ENCODE measurements at places on chromosomes 6 and 20.

GRCh38 chr6:33815854-33816253 is 12.1 kb upstream of the MLN start:
- peak; percentile 13 for DNase-seq

DNA sequence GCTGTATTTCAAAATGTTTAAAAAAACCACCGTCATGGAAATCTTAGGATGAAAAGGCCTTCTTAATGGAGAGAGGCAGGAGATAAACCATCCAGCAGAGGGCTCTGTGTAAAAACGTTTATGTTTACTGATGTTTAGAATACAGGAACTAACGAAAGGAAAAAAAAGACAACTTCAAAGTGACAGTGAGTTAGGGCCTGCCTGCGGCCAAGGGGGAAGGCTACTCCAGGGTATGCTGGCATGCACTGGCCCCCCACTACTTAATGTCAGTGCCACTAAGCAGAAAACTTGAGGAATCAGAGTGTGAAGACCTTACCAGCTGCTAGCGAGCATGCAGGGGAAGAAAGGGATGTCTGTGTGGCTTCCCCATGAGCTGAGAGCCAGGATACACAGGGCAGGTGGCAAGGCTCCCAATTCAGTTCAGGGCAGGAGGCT is 47.7 kb downstream of the AKAP7 start:
- peak; percentile 65 for DNase-seq

GRCh38 chr20:40930561-40930960 is 98.1 kb upstream of the TOP1 start:
- no peak for DNase-seq

DNA sequence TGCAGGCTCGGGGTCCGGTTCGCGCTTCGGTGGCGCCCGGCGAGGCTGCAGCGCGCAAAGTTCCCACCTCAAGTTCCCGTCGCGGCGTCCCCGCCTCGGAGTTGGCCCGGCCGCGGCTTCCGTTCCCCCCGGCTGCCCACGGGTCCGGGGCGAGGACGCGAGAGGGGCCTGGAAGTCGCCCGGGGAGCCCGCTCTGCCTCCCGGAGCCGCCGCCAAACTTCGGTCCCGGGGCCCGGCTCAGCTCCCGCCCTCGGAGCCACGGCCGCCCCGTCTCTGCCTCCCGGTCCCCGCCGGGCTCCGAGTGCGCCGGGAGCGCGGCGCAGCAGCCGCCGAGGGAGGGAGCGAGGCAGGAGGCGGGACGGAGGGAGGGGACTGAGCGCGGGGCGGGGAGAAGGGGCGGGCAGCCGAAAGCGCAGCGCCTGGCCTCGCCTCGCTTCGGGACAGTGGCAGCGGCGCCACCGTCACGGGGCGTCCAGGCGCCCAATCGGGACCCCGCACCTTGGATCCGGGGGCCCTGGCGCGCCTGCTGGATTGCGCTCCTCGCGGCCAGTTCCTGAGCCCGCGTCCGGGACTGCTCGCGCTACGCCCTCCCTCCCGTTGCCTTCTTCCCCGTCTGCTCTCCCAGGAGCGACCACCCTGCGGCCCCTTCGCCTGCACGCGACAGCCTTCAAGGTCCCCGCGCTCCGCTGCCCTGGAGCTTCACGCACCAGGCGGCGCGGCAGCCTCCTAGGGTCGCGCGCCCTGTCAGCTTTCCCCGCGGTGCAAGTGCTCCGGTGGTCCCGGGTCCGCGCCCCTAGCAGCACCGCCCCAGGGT is at the start of gene KCNG1:
KCNG1 (minus strand) TSS at position 305 of the 814 bp plus-strand sequence. CDS start 12,769 bp downstream, outside the sequence.
- peak; percentile 24 for DNase-seq

- no peak for DNase-seq
These were observed 511.8 kb upstream of the ID4 start for GRCh38 chr6:19325335-19325789.

DNA sequence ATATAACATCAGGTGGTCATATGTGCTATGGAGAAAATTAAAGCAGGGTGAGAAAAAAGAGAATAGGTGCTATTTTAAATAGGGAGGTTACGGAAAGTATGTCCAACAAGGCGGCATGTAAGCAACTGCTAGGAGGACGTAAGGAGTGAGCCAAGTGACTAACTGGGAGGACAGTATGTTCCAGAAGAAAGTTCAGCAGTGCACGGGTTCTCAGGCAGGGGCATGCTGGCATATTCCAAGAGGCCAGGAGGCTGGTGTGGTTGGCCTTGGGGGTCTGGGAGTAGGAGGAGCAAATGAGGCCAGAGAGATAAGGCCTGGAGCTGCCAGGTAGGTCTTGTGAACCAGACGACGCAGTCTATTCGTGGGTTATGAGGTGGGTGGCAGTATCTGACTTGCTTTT is 112.4 kb downstream of the ARMC2 start:
- DNase-seq, result no peak

Measured in CD4-positive, alpha-beta T cell treated with Interleukin-4 for 1 hour (primary cell).